NT2/D1 (cell line): ENCODE measurements at places on chromosomes 2 and 18.

DNA sequence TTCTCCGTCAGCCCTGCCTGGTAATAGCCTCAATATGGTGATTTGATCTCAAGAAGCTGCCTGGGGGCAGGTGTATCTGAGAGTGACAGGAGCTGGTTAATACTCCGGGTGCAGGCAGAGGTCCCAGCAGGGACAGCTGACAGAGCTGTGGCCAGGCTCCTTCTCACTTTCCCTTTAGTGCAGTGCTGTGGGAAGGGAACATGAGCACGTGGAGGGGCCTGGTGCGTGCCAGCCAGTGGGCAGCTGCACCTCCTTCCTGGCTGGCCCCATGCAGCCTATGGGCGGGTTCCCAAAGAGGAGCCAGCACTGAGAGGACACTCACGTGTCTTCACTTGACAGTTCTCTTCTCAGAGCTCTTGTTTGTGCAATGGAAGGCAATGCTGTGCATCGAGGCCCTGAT, 9.1 kb downstream of the CNNM4 start:
- no peak for DNase-seq

DNA sequence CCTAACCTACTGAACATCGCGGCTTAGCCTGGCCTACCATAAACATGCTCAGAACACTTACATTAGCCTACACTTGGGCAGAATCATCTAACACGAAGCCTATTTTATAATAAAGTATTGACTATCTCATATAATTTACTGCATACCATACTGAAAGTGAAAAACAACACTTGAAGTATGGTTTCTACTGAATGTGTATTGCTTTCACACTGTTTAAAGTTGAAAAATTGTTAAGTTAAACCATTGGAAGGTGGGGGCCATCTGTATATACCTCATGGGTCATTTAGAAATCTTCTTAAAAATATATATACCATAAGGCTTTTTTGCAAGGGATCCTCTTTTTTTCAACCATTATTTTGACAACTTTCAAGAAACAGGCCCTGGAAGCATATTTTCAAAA, 16.5 kb downstream of the RNF149 start:
- no peak for DNase-seq

- DNase-seq, result no peak
Observed at GRCh38 chr2:101408925-101409324, 21.6 kb upstream of the CREG2 start.

DNA sequence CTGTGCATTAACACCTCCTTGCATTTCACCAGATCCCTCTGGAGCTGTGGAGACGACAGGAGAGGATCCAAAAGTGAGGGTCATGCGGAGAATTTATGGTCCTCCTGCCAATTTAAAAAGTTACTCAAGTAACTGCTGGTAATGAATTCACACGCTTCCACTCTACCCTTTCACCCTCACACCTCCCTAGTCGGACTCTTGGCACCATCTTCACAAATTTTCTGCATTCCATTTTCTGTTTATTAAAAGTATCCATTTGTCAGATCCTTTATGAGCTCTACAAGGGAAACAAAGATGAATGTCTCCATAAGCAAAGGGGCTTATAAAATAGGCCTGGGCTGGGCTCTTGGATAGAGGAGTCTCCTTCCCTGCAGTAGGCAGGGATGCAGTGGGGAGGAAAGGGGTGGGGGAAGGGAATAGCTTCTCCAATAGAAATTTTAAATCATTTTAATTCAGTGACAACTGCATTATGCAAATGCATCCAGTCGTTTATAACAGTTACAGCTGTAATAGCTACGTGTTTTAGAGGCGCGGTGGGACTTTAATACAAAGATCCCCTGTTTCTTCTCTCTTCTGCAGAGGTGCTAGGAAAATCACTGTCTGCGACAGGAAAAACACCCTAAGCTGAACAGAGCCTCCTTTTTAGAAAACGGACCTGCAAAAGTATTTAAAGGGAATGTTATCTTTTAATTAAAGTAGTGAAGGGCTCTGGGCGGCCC, 132.2 kb downstream of the EPHA4 start:
- DNase-seq, result no peak

DNA sequence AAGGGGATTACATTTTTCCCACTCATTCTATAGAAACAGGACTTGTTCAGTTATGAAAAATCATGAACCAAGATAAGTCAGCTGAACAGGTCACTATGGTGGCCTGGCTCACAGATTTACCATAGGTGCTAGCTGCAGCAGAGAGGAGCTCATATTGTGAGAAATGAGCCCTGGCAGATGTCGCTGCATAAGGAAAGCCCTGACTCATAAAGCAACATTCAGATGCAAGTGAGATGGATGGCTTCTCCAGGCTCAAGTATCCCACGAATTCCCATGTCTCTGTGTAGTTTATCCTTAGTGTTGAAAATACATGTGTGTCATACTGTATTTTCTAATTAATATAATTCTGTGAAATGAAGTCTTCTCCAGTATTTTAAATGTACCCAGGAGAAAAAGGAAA, 115.0 kb upstream of the LHCGR start:
- DNase-seq, result peak; percentile 20

DNA sequence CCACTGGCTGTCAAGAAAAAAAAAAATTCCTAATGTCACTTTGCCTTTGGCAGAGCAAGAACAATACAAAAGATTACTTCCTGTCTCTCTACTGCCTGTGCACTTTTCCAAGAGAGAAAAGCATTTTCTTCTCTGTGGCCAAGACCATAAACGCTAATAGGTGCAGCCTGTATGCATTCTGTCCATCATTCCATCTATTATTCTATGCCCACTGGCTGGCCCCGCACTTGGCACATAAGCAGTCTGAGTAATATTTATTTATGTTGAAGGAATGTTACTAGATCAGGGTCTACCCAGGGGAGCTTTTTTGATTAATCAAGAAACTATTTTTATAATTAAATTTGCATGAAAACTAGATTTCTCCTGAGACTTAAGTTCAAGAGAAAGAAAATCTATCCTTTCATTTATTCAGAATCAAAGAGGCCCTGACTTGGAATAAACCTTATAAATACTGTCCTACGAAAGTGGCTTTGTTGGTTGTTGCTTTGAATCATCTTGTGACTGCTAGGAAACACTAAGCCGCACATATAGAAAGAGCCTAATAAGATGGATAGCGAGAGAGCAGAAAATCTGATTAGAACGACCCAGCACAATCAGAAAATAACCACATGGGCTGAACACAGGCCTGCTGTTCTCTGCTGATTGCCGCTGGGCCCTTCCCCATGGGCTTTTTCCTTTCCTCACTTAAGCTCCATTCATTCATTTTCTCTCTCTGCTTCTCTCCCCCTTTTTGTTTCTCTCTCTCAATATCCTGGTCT, 59.4 kb downstream of the MMADHC start:
- DNase-seq, result no peak

- no peak for DNase-seq
Observed at GRCh38 chr2:33531549-33532059, 55.2 kb downstream of the RASGRP3 start.

- DNase-seq, result peak; percentile 35
Observed at GRCh38 chr2:215002500-215002899, 135.9 kb downstream of the ABCA12 start.

- no peak for DNase-seq
Observed at GRCh38 chr2:241279828-241280227, 35.6 kb downstream of the HDLBP start.
